ENCODE measurements at places on chromosomes 6 and 20. TPM values are rescaled to one million over a fixed set of nuclear protein-coding genes. Genes with fewer than 3 reads are reported as not detected.

DNA sequence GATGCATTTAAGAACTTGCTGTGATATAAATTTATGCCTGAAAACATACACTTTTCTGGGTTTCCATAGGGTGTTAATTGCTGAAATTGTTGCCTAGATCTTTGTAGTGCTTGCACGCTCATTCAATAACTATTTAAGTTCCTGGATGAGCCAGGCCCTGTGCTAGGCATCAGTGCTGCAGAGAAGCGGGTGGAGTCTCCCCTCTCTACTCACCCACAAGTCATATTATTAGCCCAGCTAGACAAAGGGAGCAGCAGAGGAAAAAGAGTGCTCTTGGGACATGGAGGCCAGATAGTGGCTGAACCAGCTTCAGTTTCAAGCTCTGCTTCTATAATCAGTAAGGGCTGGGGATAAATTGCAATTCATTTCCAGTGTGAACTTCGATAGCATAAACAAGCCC lies 329.1 kb downstream of the TFAP2B start:
- peak; percentile 67 for DNase-seq

DNA sequence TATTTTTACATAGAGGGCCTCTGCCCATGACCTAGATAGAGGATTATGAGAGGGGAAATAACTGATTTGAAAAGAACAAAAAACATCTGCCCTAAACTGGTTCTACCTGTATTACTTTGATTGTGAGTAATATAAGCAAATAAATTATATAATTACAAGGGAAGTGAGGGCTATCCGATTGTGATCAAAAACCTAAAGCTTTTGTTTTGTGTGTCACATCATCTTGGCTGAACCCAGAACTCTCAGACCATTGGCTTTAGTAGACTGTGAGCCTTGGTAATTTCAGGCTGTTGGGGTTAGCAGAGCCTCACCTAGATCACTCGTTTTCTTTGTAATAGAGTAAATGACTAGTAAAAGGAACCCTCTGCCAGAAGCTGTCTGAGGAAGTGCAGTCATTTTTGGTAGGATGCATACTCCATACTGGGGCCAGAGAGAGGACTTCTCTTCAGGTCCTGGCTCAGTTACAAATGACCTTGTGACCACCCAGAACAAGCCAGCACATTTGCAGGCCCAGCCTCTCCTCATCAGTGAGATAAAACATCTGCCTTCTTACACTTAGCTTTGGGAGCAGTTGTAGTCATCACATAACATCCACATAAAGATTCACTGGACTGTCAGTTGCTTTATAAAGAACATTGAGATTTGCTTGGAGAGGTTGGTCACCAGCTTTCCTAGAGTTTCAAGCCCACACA lies 13.5 kb downstream of the STK35 start:
- peak; percentile 71 for DNase-seq

- DNase-seq: no peak
Measured at GRCh38 chr6:87573307-87574024, 16.3 kb downstream of the RARS2 start.

Gene PDYN
- not detected for total RNA-seq

Gene RWDD2A
- 0.63 TPM for total RNA-seq
